HL-60 (cell line): ENCODE measurements at places on chromosomes 7 and 10.

DNA sequence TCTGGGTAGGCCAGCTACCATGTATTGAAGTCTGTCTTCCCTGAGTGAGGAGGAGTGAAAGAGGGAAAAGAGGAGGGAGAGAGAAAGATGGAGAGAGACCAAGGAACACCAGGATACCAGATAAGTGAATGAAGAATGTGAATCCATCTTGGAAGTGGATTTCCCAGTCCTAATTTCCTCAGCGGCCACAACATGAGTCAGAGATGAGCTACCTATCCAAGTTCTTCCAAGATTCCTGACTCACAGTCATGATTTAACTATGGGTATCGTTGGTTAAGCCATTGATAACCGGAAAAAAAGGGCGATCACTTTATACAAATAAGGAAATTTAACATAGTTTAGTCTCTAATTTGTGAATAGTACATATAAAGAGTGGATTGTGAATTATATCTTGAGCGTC, 561.8 kb downstream of the ATRNL1 start:
- no peak for DNase-seq

- DNase-seq = no peak
Observed at GRCh38 chr10:12707461-12708185, 293.9 kb downstream of the CCDC3 start.

- peak; percentile 49 for DNase-seq
Observed at GRCh38 chr7:25613912-25614311, 385.6 kb upstream of the NPVF start.

- DNase-seq = no peak
Observed at GRCh38 chr7:107170051-107170915, 1.5 kb downstream of the HBP1 start.

- DNase-seq = no peak
Observed at GRCh38 chr7:139762886-139763285, 14.9 kb downstream of the HIPK2 start.

GRCh38 chr7:31816810-31817209, 129.8 kb downstream of the PPP1R17 start:
- no peak for DNase-seq

DNA sequence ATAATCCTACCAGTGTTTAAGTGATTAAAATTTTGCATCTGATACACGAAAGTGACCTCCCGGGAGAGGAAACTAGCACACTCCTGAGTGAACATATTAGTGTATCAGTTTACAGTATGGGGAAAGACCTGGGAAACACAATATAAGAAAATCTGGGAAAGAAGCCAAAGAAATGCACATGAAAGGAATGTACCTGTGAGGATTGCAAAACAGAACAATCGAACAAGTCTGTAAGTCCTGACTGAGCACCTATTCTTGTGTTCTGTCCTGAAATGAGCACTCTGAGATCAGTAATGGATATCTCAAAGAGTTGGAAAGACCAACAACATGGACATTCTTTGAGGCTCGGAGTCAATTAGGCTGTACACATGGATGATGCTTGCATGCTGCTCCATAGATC, 554.7 kb downstream of the SORCS3 start:
- no peak for DNase-seq

- no peak for DNase-seq
Observed at GRCh38 chr7:70695795-70696083, 436.2 kb upstream of the GALNT17 start.

GRCh38 chr10:51767103-51767763, 67.8 kb upstream of the CSTF2T start:
- DNase-seq = no peak

DNA sequence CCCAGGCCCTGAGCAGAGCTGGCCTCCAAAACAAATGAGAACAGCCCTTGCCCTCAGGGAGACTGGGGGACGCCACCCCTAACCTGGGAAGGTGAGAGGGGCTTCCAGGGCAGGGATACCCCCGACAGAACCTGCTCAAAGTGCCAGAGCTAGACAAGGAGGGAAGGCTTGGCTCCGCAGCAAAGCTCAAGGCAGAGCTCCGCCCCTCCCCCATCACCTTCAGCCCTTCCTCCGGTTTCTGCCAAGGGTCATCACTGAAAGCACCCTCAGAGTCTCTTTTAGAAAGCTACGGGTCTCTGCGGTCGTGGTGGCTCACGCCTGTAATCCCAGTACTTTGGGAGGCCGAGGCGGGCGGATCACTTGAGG, 73.4 kb upstream of the CUX1 start:
- peak; percentile 30 for DNase-seq

DNA sequence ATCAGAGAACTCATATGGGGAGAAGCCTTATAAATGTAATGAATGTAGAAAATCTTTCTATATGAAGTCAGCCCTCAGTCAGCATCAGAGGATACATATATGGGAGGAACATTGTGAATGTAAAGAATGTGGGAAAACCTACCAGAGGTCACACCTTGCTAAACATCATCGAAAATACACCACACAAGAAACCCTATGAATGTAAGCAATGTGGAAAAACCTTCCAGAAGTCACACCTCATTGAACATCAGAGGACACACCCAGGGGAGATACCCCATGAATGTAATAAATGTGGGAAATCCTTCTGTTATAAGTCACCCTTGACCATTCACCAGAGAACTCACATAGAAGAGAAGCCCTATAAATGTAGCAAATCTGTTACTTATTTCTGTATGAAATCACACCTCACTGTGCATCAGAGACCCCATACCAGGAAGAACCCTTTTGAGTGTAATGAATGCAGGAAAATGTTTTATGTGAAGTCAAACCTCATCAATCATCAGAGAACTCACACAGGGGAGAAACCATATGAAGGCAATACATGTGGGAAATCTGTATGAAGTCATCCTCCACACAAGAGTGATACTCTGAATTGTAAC, 30.8 kb downstream of the ZNF12 start:
- no peak for DNase-seq

GRCh38 chr7:89401099-89401498, 605.6 kb upstream of the TEX47 start:
- DNase-seq = no peak

DNA sequence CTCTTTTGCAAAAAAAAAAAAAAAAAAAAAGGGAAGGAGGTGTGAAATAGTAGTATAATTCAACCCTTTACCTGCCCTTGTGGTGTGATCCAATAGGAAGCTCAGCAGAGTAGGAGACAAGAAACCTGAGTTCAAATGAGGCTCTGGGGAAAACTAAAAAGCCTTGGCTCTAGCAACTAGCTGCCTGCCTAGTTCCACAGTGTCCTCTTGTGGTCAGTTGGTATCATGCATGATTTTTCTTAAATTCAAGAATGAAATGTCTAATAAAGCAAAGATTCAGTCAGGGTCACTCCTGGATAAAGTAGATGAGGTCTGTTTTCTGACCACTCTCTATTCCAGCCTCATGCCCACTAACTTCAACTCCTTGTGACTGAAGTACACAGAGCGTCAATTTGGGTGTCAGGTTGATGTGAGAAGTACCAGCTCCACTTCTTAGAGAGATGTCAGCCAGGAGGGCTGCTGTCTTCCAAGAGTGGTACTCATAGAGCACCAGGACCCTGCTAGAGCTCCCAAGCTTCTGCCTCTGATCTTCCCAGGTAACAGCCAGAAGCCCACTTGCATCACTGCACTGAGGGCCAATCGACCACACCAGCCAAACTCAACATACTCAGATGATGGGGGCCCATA, 10.5 kb downstream of the LSM5 start:
- peak; percentile 42 for DNase-seq

DNA sequence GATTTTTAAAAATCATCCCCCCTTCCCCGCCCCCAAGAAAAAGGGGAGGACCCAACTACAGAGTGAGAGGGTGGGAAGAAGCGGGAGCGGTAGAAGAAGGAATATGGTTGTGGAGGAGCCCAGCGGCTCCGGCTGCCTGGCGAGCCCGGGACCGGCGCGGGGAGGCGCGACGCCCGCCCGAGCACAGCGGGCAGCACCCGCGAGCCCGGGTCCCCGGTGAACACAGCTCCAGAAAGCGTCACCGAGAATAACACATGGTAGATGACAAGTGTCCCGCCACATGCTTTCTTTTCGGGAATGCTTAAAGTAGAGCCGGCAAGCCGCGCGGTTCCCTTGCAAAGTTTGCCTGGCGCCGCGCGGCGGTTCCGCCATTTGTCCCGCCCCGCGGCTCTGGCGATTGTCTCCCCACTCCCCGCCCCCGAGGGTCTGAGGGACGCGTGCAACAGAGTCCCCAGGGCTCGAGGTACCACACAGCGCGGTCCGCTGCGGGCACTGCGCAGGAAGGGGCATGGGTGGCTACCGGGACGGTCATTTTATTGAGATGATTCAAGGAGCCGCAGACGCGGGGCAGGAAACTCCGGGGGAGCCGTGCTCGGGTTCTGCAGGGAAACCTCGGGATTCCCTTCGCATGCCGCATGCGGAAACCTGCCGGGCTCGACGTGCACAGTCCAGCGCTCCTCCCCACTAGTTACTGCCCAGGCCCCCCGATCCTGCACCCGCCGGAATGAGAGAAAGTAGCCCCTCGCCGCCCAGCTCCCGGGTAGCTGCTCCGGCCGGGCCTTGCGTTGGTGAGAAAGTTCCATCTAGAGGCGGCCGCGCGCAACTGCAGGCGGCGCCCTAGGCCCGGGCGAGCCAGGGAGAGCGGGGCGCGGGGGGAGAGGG, 781 bp upstream of the GRM8 start:
- DNase-seq = peak; percentile 46

- DNase-seq = no peak
Observed at GRCh38 chr10:70664702-70665195, 7.6 kb upstream of the ADAMTS14 start.

- no peak for DNase-seq
Observed at GRCh38 chr10:24241536-24242040, 32.6 kb downstream of the KIAA1217 start.

DNA sequence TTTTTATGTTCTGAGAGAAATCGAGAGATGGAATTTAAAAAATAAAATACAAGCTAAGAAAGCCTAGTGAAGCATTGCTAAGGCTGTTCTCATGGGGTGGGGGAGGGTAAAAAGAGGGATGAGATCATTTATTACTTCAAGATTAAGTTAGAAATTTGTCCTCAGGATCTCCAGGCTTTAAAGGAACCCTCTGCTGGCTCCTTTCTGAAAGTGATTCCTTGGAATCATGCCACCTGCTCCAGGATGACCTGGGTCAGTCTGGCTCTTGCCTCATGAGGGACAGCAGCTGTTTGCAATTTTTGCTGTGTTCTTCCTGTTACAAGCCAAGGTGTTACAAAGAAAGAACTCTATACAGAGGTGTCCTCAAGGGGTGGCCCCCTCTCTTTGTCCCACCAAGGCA, 69.8 kb downstream of the CDK1 start:
- DNase-seq = no peak

- DNase-seq = no peak
Observed at GRCh38 chr10:120741396-120741795, 109.8 kb upstream of the WDR11 start.

DNA sequence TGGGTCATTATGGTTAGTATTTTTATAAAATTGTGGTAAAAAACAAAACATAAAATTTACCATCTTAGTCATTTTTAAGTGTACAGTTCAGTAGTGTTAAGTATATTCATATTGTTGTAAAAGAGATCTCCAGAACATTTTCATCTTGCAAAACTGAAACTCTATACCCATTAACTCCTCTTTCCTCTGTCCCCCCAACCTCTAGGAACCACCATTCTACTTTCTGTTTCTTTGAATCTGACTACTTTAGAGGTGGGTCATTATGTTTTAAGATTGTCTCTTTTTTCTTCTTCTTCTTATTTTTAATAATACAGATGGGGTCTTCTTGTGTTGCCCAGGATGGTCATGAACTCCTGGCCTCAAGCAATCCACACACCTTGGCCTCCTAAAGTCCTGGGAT, 84.1 kb downstream of the DOCK4 start:
- no peak for DNase-seq

DNA sequence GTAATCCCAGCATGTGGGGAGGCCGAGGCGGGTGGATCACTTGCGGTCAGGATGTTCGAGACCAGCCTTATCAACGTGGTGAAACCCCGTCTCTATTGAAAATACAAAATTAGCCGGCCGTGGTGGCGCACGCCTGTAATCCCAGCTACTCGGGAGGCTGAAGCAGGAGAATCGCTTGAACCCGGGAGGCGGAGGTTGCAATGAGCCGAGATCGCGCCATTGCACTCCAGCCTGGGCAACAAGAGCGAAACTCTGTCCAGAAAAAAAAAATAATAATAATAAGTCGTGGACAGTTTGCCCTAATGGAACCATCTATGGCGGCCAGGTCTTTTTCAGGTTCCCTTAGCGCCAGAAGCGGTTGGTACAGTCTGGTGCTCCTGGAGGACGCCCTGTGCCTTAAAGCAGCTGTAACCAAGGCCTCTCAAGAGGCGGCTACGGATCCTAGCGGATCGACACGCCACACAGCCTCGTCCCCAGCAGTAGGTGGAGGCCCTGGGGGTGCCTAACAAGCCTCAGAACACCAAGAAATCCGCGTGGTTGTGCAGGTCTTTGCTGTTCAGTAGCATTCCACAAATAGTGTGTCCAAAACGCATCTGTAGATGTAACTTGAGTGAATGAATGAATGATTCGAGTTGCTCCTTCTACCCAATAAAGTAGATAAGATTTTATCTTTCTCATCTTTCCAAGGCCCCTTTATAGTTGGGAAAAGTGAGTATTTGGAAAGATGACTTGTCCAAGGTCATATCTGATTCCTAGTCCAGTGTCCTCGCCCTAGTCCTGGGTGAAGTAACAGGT, 982 bp downstream of the PGAM1 start:
- DNase-seq = no peak

DNA sequence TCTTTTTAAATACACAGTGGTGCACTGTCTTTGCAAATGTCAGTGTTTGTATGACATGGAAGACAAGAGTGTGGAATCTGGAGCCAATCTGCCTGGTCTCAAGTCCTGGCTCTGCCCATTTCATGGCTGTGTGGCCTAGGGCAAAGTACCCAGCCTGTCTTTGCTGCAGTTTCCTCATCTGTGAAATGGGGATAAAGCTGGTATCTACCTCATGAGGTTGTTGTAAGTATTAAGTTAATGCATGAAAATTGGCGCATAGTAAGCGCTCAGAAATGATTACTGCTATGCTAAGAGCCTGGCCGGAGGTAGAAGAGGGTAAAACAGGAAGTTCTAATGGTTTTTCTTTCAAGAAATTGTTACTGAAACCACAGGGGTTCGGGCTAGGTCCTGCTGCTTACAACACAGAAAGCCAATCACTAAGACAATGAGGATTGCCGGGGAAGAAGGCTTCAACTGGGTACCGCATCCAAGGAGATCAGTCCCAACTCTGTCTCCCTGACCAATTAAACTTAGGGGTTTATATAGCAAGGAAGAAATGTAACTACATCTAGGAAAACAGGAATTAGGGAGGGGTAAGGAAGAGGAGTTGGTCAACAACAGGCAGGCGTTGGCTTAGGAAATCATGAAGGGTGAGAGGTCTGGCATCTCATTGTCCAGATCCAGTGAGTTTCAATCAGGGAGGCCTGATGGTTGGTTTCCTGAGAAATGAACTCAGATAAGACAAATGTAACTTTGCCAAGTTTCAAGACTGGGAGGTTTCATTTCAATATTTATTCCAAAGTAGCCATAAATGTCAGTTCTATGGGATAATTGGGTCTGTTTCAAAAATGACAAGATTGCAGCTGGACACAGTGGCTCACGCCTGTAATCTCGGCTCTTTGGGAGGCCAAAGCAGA, 57.0 kb downstream of the CHST3 start:
- no peak for DNase-seq
